ENCODE measurements at places on chromosomes 1 and 21.

- no peak for DNase-seq
These were observed 121.8 kb downstream of the HMGB4 start for GRCh38 chr1:33985656-33986055.

DNA sequence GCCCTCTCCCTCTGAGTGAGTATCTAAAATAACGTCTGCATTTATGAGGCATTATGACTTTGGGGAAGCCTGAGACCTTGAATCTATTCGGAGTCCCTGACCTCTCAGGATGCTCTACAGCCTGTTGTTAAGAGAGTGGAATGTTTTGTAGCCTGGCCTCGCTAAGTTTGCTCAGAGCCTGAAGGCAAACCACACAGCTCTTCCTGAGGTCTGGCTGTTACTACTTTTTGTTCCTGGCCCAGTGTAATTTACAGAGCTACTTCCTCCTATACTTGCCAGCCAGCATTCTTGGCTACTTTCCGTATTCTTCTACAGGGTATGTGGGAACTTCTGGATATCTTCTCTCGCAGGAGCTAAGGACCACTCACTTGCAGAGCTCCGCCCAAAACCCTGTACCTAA lies 3.6 kb upstream of the ZMYM4 start:
- no peak for DNase-seq

DNA sequence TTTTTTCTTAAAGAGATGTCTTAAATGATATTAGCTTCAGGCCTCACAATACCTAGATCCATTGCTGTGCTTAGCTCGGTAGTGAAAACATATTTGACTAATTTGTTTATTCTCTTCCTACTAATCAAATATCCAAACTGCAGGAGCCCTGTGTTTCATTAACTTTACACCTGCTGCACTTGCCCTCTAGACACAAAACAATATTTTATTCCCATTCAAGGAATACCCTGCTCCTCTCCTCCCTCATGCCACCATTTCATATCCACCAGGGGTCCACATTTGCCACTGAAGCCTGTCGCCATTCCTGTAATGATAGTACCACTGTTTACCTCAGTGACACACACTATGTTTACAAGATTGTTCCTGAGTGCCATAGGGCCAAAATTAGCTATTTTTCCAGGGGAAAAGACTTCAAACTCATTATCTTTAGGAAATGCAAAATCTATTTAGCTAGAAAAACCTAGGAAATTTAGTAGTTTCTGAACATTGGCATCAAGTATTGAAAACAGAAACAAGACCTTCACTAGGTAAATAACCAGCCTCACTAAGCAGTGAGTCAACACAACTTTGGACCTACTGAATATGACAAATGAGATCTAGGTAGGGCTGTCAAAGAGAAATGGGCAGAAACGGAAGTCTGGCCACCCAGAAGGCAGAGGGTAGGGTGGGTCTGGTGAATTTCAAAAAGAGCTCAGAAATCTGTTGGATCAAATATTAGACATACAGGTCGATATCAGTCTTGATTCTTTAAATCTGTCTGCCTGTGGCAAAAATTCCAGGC lies 134.6 kb upstream of the KCNK1 start:
- DNase-seq: no peak

DNA sequence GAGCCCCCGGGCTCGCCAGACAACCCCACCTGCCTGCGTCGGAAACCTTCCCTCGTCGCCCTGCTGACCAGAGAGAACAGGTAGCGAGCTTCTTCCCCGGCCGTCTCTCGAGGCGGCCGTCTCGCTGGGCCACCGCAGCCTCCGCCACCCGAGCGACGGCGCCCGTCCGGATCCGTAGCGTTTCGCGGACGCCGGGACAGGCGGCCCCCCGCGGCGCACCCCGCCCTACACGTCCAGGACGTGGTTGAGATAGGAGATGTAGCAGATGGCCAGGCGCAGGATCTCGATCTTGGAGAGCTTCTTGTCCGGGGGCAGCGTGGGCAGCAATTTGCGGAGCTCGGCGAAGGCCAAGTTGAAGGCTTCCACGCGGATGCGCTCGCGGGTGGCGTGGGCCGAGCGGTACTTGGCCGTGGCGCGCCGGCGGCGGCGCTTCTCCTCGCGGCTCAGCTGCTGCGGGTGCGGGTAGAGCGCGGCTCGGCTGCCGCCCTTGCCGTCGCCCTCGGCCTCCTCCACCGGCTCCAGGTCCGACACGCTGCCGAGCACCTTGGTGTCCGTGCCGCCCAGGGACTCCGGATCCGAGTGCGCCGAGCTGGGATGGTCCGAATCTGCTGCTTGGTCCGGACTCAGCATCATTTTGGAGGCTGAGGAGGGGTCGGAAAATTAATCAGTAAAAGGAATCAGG lies 3.0 kb downstream of the NHLH2 start:
- DNase-seq: no peak

DNA sequence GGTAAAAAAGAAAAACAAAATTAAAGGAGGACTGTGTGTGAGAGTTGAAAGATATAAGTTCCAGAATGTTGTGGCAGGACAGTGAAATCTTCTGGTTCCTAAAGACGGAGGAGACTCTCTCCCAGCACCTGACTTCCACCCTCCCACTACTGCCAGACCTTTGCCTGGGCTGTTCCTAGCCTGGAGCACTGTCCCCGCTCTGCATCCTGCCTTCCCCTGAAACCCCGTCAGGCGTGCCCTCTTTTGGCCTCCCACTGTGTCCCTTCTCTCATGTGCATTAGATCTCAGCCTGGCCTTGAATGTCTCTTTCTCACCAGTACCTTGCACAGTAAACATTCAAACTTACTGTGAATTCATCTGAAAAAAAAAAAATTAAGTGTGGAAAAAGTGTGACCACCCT lies 74.1 kb downstream of the VPS26C start:
- DNase-seq: no peak

GRCh38 chr1:205523891-205524793 lies 19.7 kb downstream of the CDK18 start:
- peak; percentile 49 for DNase-seq

- DNase-seq: no peak
These were observed 1.2 kb upstream of the EXTL1 start for GRCh38 chr1:26020330-26020768.

- DNase-seq: no peak
These were observed 60.0 kb upstream of the LAPTM5 start for GRCh38 chr1:30817548-30817947.

DNA sequence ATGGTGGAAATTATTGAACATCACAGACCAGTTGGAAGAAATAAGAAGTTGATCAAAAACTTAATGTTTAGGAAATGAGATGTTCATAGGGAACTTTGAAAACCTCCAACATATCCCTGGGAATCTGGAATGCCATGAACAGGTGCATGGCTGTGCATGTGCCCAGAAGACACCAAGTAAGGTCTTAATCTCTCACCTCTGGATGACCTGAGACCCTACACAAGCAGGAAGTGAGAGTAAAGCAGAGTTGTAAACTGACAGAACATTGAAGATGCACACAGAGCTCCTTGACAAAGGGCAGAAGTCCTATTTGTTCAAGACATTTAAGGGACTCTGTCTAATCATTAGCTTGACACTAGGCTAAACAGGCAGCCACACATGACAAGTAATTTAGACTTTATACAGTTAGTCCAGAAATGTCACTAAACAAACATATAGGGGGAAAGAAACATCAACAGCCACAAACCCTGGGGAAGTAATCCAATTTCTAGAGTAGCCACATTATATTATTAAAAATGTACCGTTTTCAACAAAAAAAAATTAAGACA lies 34.5 kb downstream of the KLHDC7A start:
- DNase-seq: no peak

GRCh38 chr1:28343405-28343804 lies 14.6 kb downstream of the MED18 start:
- no peak for DNase-seq

DNA sequence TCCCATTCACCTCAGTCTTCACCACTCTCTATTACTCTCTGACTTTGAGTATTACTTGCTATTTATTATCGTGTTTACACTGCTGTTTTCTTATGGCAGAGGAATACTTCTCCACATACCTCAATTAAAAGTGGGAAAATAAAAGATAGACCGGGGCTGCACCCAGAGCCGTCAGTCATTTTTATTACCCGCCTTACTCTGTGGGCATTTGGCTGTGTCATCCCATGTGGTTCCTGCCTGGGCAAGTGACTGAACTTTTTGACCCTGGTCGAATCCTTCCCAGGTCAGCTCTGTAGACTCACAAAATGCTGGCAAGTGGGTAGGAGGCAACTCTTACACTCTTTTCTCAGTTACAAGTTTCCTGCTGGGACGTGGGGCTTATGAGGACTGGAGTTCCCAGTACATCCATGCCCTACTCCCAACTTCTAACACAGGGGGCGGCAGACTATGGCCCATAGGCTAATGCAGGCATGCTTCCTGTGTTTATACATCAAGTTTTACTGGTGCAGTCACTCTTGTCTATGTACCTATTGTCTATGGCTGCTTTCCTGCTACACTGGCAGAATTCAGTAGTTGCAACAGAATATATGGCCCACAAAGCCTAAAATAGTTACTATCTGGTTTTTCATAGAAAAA lies 69.5 kb upstream of the KCND3 start:
- DNase-seq: no peak

GRCh38 chr1:57013522-57013921 lies 47.7 kb upstream of the C8B start:
- DNase-seq: no peak

GRCh38 chr1:212973426-212973825 lies 23.1 kb downstream of the VASH2 start:
- DNase-seq: no peak

- no peak for DNase-seq
These were observed 424.0 kb upstream of the BEND5 start for GRCh38 chr1:49200738-49201137.

DNA sequence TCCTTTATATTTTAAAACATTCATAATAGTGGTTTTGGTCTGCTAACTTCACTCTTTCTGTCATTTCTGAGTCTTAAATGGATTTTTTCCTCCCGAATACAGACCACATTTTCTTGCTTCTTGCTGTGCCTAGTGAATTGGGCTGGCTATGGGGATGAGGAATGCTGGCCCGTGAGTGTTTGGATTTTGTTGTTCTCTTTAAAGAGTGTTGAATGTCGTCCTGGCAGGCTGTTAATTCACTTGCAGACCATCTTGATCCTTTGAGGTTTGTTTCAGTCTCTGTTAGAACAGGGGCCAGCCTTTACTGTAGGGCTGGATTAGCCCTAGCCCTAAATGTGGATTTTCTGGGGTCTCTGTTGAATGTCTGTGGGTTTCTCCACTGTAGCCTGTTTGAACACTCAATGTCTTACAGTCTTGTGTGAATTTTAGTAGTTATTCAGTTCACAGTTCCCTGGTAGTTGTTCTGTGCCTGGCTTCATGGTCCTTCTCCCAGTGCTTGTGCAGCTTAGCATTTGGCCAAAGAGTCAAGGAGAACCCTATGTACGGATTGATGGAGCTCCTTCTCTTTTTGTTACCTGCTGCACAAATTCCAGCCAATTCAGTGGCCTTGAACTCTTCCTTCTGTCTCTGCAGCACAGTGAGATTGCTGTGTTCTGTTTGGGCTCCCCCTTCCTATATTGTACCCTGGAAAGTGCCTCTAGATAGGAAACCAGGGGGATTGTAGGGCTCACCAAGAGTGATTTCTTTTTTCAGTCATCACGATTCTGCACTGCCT lies 95.7 kb downstream of the DYRK1A start:
- no peak for DNase-seq

GRCh38 chr1:117838911-117839310 lies 90.5 kb downstream of the GDAP2 start:
- no peak for DNase-seq

DNA sequence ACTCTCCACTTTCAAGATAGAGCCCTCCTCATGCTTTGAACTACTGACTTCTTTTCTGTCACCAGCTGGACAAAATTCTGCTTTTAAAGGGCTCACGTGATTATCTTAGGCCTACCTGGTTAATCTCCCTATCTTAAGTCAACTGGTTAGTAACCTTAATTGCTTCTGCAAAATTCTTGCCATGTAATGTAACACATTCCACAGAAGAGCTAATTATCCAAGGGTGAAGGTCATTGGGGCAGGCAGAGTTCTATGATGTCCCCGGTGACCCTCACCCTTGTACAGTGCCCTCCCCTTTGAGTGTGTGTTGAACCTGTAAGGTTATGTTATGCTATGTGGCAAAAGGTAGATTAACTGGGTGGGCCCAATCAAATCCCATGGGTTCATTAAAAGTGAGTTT lies 25.2 kb upstream of the FOXE3 start:
- no peak for DNase-seq

GRCh38 chr1:164824542-164824941 lies 265.6 kb downstream of the PBX1 start:
- no peak for DNase-seq

- no peak for DNase-seq
These were observed 82.8 kb downstream of the PHTF1 start for GRCh38 chr1:113676524-113676923.

DNA sequence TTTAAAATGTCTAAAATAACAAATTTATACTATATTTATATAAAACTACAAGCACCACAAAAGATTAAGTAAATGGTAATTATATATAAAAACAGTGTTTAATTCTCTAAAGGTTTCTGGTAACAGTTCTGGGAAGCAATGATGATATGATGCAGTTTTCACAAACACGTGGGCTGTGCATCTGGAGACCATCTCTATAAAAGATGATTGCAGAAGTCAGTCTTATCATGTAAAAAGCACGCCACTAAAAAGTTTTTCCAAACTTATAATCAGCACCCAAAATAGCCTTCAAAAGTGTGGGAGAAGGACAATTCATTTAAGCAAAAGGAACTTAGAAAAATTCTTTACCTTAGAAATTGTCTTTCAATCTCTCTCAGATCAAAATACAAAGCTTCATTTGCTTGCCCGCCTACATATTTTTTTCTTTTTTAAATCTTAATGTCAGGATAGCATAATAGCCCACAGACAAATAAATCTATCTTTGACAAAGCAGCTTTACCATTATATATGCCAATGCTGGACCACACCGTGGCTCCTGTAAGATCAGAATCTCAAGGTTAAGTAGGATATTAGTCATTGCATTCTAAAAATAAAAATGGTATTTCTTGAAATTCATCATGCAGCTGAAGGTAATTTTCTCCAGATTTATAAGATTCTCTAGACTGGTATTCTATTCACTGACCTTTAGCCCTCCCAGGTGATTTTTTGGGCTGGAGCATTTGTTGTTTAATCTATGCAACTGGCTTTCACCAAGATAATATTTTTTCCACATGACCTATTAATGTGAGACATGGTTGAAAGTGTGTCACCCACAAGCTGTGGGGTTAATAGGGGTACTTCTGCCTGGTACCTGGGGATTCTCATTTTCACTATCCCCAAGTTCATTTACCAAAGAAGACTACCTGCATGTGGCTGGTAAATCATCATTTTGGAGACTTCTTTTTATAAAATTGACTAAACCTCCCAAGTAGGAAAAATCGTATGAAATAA lies 189.6 kb upstream of the ST6GALNAC5 start:
- DNase-seq: no peak

GRCh38 chr1:108036796-108037562 lies 72.0 kb upstream of the VAV3 start:
- no peak for DNase-seq

- no peak for DNase-seq
These were observed 1609.6 kb upstream of the B3GALT2 start for GRCh38 chr1:194795917-194796593.

All from stimulated activated CD4-positive, alpha-beta T cell treated with anti-CD3 and anti-CD28 coated beads, Interleukin-1b, Interleukin-23, amount 100 ng/mL, for 1 hour (primary cell).